CMK (cell line): ENCODE measurements at places on chromosomes 6 and 20.

DNA sequence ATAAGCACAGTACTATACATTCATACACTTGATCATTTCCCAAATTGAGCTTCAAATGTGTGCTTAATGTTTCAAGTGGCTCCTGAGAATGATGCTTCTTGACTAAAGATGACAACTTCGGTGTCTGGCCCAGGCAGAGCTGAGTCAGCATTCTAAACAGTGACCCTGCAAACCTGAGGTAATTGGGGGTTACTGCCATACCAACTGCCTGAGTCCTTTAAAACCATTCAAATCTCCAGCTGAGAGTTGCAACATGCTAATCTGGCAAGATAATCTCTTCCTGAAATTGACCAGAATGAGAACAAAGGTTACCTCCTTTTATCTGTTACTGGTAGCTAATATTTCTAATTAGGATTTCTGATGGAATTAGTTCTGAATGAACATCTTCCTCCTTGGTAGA is 8.2 kb downstream of the BACH2 start:
- no peak for DNase-seq

GRCh38 chr6:42569102-42570028 is 5.5 kb downstream of the UBR2 start:
- no peak for DNase-seq

GRCh38 chr6:130473886-130474285 is 108.1 kb downstream of the TMEM200A start:
- DNase-seq = no peak

DNA sequence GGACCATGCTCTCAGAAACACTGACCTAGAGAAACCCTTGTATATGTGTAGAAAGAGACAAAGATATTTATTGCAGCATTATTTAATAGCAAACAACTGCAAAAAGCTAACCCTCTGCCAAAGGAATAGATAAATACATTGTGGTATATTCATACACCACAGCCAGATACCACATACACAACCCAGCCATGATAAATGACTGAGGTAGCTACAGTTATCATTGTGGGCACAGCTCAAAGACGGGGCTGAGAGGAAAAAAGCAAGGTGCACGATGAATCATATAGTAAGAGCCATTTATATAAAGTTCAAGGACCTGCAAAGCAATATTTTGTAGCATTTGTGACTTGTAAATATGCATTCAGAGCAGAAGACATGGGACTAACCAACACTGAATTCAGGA is 30.8 kb downstream of the RSPO4 start:
- no peak for DNase-seq

GRCh38 chr6:38501931-38502330 is 137.8 kb downstream of the BTBD9 start:
- no peak for DNase-seq
